Activated effector memory CD4-positive, alpha-beta T cell treated with anti-CD3 and anti-CD28 coated beads, Interleukin-2, amount 50 U/mL, for 16 hours (primary cell): ENCODE measurements at places on chromosomes 2 and 18.

GRCh38 chr2:119473621-119474370, 42.1 kb downstream of the TMEM37 start:
- no peak for DNase-seq

DNA sequence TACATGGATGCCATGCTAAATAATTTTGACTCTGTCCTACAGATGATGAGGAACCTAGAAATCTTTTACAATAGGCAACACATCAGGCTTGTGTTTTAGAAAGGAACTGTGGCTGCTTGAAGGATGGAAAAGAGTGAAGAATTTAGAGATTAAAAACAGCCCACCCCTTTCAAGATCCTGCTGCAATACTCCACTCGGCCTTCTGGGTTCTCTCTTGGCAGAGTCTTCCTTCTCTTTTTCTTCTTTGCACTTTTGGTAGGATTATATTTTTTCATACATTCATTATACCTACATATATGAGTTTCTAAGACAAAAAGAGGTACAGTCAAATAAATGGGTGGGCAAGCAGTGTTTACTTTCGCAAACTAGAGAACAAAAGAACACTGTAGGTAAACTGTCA, 474.3 kb downstream of the ERBB4 start:
- DNase-seq = no peak

- DNase-seq = no peak
These were observed 6.3 kb upstream of the PLEKHM3 start for GRCh38 chr2:208031608-208032019.

DNA sequence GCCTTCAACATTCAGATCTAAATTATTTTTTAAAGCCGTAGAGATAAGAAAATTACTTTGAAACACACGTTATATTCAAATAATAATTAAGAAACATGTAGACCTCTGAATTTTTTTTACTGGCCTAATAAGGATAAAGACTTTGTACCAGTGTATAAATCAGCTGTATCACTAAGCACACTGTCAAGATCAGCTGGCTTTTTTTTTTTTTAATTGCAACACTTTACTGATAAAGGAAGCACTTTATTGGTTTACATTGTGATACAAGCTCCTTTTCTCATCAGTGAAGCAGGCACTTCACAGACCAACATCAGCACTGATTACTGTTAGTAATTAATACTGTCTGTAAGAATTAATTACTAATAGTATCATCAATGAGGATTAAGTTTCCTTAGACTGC, 88.5 kb downstream of the RBBP8 start:
- no peak for DNase-seq

DNA sequence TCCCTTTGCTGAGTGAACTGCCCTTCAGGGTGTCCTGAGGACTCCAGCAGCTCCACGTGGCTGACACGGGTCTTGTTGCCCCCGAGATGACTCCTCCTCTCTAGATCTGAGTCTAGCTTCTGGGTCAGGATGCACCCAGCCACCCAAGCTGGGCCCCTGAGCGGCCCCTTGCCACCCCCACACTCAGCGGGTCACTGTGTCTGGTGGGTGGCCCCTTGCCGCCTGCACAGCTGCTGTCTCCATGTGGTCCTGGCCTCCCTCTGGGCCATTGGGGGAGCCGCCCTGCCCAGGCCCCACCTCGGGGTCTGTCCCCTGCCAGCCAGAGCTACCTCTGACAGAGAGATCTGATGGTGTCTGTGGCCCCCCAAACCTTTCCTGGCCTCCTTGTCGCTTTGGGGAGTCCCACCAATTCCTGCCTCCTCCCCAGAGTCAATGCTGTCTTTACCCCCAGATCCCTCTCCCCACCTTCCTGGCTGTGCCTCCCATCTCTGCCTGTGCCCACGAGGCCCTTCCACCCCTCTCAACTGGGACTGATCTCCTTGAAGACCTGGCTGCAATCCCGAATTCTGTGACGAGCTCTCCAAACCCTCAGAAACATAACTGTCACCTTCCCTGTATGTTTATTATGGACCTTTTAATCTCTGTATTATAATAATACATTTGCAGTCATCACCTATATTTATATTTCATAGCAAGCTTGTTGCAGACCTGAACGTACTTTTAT, 46.5 kb downstream of the TWIST2 start:
- DNase-seq = peak; percentile 46

- DNase-seq = no peak
These were observed 5.0 kb upstream of the CRYGB start for GRCh38 chr2:208150956-208151355.

DNA sequence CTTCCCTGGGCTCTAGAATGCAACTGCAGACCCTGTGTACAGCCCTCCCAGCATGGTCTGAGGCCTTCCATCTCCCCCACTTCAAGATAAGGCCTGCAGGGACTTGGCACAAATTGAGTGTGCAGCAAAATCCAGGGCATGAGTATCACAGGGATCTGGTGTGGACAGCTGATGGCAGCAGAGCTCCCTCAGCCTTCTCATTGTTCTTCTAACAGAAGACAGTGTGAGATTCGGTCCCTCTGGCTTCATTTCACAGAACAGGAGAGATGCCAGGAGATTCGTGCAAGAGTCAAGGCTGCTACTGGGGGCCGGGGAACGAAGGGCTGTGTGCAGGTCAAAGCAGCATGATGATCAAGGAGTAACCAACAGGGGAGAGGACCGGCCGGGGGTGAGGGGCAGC, 85.8 kb downstream of the UXS1 start:
- DNase-seq = peak; percentile 59

- DNase-seq = peak; percentile 95
These were observed at the start of gene TANK for GRCh38 chr2:161160226-161161073. TANK (plus strand) TSS chr2:161160428; CDS start chr2:161179663, 19,235 bp downstream.

DNA sequence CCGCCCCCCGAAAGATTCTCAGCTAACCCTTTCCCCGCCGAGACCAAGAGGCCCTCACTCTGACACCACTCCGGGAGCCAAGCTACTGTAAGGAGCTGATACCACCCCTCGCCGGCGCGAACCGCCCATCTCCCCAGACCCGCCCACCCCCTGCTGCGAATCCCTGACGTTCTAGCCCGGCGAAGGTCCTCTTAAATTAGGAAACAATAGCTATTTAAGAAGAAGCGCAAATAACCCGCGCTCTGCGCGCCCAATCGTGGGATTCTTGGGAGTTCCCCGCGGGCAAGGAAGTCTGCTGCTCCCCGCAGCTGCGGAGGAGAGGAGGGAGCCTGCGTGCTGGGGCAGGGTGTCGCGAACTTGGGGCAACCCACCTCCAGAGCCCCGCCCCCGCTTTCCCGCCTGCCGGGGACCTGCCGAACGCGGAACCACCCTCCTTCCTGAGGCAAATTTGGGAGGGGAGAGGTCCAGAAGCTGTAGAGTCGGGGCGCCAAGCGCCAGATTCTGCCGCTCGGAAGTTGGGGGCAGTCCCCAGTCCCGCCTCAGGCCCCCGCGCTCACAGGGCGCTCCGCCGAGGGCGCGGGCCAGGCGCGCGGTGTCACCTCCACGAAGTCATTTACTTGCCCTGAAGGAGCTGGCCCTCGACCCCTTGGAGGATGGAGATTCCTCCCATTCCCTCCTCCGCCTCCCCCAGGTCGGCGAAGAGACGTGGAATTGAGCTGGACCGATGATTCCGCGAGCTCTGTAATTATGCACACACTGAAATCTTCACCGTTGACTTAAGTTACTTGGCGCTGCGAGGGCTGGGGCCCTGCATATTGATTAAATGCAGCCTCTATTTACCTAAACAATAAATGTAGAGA, 8.4 kb upstream of the SP9 start:
- peak; percentile 74 for DNase-seq

GRCh38 chr2:239399433-239399920, 1.3 kb downstream of the HDAC4 start:
- peak; percentile 81 for DNase-seq
